ENCODE measurements at places on chromosomes 7 and 10.
A peak's percentile ranks its signal among the peaks of the same experiment; 100 is the strongest.

GRCh38 chr7:69840248-69840647 lies 242.0 kb downstream of the AUTS2 start:
- DNase-seq, result no peak

GRCh38 chr7:3094701-3095445 lies 51.2 kb upstream of the CARD11 start:
- no peak for DNase-seq

DNA sequence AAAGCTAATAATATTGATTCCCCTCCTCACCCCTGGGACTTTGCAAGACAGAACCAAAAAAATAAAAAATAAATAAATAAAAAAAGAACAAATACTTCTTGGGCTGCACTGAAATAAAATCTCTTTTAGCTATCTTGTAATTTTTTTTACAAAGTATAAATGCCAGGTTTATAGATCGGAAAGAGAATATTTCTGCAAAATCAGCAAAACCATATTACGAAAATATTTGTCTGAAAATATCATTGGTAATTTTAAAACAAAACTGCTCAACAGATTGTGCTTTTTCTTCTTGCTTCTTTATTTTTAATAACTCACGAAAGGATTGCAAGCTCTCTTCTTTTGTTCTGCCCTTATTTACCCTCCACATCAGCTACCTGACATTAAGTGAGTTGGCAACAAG lies 213.3 kb downstream of the PLXDC2 start:
- DNase-seq, result no peak

DNA sequence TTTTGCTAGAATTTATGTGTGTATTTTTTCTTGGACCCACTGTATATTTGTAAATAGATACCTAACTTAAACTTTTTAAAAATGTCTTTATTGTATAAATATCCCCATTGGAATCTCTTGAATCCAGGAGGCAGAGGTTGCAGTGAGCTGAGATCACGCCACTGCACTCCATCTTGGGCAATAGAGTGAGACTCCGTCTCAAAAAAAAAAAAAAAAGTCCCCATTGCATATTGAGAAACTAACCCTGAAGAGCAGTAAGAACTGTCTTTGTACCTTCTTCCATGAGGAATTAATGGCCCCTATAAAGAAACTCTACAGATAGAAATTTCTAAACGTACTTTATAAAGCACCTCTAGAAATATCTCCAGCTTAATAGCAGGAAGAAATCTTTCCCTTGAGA lies 504.0 kb downstream of the SORCS1 start:
- DNase-seq, result no peak

DNA sequence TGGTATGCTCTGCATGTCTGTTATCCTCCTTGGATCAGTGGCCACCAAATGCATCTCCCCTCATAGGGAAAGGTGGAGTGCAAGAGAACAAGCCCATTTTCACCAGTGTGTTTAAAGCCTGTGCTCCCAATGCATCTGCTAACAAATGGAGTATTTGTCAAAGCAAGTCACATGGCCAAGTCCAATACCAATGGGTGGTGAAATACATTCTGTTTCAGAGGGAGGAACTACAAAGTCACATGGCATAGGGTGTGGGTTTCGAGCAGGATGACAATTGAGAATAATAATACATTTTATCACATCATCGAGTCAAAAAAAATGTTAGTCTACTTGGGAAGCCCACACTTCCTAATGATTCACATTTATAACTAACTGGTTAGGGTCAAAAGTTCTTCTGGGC lies 62.7 kb downstream of the SUGCT start:
- DNase-seq, result no peak

DNA sequence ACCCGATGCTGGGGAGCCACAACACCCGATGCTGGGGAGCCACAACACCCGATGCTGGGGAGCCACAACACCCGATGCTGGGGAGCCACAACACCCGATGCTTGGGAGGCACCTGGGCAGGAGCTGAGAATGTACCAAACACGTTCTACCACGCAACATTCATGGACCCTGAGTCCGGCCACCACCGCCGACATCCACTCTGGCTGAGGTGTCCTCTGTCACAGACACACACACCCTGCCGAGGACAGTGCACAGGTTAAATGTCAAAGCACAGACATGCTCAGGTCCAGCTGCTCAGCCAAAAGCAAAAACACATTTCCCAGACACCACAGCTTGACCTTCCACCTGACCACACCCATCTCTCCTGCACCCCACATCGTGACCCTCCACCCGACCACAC lies 148.4 kb downstream of the DIP2C start:
- DNase-seq, result no peak

- no peak for DNase-seq
Measured at GRCh38 chr7:87435546-87435945, 39.9 kb downstream of the ABCB4 start.

GRCh38 chr10:86035791-86036543 lies 330.6 kb downstream of the GRID1 start:
- no peak for DNase-seq

DNA sequence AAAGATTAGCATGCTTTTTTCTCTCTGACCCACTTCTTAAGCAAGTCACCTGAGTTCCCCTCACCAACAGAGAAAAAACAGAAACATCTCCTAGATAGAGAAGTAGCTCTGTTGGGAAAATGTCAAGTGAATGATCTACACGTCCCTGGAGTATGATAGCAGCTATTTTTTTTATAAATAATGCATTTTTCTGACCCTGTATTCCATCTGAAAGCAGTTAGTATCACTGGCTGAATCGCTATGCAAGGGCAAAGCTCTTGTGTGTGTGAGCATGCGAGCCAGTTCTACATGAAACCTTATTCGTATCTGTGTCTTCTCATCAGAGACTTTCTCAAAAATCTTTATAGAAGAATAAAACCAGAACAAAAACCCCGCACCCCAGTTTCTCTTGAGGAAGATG lies 8.2 kb downstream of the ANKMY2 start:
- no peak for DNase-seq

- no peak for DNase-seq
Measured at GRCh38 chr10:61698968-61699655, 36.4 kb downstream of the CABCOCO1 start.

GRCh38 chr10:79079490-79080355 lies 11.0 kb downstream of the ZMIZ1 start:
- peak; percentile 65 for DNase-seq

GRCh38 chr10:37813763-37814162 lies 43.6 kb downstream of the ZNF248 start:
- DNase-seq, result no peak

GRCh38 chr10:101238732-101239105 lies 9.5 kb upstream of the LBX1 start:
- DNase-seq, result no peak

DNA sequence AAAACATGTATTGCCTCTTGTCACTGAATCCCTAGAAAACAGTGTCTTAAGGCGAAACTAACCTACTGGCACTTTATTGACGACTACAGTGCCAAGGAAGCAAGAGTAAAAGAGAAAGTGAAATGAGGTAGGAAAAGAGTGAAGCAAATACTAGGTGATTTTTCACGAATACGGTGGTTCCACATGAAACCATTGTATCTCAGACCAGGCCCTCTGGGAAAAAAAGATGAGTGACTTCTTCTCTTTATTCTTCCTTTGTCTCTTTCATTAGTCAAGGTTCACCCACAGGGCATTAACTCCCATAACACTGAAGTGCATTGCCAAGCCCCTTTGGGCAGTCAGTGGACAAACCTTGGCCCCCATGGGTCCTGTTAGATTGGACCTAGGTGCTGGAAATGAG lies 16.2 kb upstream of the MACC1 start:
- DNase-seq, result no peak

DNA sequence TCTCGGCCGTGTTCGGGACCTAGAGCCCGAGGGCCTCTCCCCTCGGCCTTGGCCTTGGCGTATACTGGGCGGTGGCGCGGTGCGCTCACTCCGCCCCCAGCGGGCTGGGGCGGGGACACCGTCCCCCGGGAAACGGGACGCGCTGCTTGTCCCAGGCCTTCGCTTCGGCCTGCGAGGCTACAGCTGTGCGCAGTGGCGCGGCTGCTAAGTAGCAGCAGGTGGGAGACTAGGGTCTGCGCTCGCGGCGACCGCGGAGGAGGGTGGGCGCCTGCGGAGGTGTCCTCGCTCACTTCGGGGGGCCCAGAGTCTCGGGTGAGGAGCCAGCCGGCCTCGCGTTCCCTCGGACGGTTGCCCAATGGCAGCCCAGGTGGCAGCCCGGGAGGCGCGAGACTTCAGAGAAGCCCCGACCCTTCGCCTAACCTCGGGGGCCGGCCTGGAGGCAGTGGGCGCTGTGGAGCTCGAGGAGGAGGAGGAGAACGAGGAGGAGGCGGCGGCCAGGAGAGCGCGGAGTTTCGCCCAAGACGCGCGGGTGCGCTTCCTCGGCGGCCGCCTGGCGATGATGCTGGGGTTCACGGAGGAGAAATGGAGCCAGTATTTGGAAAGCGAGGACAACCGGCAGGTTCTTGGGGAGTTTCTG lies at the start of gene DNAH11:
DNAH11 (plus strand) TSS at position 149 of the 637 bp plus-strand sequence; CDS start at position 356, 207 bp downstream.
- peak; percentile 71 for DNase-seq

DNA sequence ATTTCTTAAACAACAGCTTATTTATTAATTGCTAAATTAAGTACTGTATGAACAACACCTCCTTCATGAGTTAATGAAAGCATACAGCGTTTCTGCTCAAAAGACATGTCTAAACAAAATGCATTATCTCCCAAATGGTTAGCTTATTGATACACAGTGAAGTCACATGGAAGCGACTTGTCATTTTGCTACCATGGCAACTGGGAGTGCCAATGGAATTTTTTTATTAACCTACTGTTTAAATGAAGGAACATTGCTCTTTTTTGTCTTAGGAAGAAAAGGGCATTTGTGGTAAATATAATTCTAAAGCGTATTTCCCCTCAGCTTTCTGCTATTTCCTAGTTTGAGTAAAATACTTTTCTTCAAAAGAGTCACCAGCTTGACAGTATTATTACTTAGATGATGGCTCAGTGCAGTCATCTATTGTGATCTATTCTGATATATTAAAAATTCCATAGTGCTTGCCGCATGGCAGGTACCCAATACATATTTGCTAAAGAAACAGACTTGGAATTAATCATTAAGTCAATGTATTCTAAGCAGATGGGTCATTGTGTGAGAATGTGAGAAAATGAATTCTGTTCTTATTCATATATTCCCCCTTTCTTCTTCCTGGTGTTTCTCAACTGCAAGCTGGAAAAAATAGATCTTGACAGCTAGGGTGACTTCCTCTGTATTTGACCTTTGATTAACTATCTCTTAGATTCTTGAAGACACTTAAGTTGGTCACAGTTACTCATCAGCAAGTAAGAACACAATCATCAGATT lies 818.3 kb downstream of the MAGI2 start:
- DNase-seq, result no peak

DNA sequence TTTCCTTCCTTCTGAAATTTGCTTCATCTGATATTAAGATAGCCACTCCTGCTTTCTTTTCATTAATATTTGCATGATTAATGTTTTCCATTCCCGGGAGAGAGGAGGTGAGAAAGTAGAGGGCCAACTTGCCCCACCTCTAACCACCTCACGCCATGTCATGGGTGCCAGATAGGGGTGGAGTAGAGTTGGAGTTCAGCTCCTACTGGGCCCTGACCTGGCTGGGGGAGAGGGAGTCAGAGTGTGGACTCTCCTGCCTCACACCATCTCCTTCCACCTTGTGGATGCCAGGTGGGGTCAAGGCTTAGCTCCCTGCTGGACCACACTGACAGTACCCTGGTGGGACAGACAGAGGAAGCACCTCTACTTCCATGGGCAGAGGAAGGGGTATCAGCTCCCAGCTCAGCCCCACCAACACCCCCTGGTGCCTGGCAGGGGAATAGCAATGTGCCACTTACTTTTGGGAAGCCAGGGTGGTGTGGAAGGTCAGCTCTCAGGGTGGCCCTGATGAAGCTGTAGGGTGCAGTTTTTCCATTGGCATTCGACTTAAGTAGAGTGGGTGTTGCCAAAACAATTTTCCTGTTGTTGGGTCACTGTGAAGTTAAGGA lies 28.0 kb downstream of the CHST12 start:
- DNase-seq, result peak; percentile 50

- DNase-seq, result no peak
Measured at GRCh38 chr7:121297843-121298242, 31.0 kb upstream of the WNT16 start.

DNA sequence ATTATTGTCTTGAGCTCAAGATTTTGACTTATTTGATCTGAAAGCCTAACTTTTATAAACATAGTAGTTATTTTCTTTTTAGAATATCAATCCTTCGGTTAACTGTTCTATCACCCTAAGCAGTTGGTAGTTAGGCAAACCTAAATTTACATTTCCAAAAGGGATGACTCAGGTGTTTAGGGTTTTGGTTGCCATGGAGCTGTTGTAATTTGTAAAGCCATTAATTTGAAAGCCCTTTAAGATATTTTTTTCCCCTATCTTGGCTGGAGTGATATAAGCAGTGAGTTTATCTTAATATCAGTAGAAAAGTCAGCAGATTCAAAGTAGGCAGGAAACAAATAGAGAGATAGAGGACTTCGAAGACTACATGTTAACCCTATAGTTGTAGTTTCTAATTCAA lies 1472.6 kb upstream of the CELF2 start:
- no peak for DNase-seq

DNA sequence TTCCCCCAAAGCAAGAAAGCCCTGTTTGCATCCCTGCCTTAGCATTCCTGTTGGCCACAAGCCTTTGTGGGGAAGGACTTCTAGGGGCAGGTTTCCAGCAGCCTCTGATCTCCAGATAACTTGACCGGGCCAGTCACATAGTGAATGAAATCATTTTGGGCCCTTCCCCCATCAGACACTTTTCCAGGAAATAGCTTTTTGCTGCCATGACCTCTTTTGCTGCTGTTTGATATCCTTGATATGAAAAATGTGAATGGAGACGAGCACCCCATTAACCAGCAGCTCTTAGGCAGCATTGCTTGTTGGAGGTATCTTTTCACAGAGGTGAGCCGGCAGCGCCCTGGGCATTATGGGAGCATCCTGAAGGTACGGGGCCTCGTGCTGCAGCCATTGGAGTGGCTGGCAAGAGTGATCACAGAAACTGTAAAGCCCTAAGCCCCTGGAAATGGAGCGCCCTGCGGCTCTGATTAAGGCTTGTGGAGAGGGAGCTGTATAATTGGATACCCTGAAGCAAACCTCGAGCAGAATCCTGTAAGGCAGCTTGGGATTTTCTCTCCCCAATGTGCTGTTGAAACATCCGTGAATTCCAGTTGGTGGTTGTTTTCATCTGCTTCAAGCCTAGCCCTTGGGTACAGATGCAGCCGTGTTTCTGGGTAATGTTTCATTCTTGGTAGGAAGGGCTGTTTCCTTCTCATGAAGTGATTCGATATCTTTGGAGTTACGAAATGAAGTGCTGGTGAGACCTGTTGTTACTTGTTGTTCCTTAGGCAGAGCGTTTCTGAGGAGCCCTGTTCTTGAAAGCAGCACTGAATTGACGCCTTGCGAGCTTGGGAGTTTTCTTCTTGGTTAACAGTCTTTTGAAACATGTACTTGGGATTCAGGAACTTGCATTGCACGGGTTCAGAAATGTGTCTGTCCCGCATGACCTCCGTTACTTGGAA lies 179.0 kb downstream of the PTEN start:
- DNase-seq, result no peak

All from Calu3 (cell line).